ENCODE measurements at places on chromosomes 4 and X.

- DNase-seq, result no peak
These were observed 14.1 kb downstream of the KLF3 start for GRCh38 chr4:38678078-38678477.

DNA sequence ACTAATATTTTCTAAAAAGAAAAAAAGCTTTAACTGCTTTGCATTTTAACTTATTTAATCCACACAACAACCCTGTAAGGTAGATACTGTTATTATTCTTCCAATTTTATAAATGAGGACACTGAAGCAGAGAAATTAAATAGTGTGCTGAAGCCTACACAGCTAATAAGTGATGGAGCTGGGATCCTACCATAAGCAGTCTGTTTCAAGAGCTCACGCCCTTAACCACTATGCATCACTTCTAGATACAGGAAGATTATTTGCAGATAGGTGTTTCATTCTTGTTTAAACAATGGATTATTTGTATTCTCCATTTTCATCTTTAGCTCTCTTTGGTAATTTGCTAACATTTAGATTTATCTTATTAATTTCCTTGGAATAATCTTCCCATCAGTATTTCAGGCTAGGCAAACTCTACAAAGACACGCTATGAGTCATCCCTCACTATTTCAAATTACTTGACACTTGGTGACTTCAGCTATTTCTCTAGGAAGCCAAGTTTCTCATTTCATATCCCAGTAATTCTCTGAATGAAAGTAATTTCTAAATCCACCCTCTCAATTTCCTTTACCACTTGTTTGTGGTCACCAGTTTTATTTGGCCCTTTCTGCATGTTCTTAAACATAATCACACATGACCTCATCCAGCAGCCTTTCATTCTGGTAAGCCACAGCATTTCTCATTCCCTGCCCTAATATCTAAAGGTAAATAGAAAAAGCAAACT lies 67.3 kb downstream of the ASB9 start:
- DNase-seq, result no peak

DNA sequence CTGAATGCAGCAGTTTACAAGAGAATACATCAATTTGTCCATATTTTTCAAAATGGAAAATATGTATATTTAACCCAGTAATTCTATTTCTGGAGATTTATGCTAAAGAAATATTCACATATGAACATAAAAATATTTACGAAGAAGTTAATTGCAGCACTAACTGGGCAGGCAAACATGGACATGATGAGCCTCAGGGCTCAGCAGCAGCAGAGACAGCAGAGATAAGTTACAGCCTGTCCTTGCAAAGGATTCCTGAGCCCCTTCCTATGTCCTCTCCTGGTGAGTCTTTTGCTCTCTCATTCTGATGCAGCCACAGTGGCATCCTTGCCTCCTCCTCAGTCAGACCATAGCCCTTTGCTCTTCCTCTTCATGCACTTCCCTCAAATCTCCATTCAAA lies 680.6 kb upstream of the CPEB2 start:
- DNase-seq, result no peak

DNA sequence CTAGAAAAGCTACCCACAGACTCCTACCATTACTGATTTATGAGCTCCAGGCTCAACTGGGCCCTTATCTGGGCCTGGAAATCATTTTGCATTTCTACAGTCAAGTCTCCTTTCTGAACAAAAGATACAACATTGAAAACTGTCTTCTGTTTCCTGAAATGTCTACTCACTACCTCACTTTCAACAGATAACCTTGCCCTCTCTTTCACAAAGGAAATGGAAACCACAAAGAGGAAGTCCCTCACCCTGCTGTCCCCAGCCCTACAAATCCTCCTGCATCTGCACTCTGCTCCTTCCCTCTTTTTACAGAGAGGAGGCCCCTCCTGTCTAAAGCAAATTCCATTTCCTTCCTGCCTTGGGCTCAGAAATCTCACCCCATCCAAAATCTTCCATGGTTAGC lies 24.8 kb upstream of the CYBB start:
- DNase-seq, result no peak

DNA sequence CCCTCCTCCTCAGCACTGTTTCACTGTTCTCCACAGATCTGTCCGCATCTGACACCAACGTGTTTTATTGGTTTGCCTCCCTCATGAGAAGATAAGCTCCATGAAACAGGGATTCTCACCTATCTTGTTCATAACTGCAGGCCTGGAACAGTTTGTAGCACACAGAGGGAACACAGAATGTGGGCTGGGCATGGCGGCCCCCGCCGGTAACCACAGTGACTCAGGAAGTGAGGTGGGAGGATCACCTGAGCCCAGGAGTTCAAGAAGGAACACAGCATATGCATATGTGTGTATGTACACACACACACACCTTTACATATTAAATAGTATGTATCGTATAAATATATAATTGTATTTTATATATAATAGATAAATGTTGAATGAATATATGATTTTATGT lies 168.6 kb downstream of the AFAP1 start:
- DNase-seq, result no peak

GRCh38 chrX:120402369-120402768 lies 40.5 kb downstream of the ATP1B4 start:
- DNase-seq, result no peak
